ENCODE measurements at places on chromosomes 13 and 19.
A peak's percentile ranks its signal among the peaks of the same experiment; 100 is the strongest.

- no peak for DNase-seq
These were observed 4.3 kb upstream of the NRTN start for GRCh38 chr19:5800361-5801270.

- DNase-seq, result no peak
These were observed 55.4 kb downstream of the FOXO1 start for GRCh38 chr13:40611004-40611403.

DNA sequence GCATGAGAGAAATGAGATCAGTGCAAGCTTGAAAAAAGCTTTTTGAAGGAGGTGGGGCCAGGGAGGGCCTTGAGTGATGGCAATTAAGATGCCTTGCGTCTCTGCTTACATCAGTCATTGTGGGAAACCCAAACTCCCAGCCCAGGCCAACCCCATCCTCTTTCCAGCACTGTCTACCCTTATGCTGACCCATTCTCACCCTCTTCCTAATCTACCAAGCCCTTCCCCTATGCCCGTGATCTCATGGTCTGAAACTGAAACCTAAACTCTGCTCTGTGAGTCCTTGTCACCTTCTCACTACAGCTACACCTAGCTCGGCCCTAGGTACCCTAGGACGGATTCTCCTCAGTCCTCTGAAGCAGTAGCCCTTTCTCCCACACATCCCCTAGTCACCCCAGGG lies 36.0 kb upstream of the SERP2 start:
- no peak for DNase-seq

GRCh38 chr19:30481823-30482222 lies 109.6 kb downstream of the ZNF536 start:
- no peak for DNase-seq

- DNase-seq, result no peak
These were observed 15.7 kb downstream of the NOSIP start for GRCh38 chr19:49564616-49565045.

DNA sequence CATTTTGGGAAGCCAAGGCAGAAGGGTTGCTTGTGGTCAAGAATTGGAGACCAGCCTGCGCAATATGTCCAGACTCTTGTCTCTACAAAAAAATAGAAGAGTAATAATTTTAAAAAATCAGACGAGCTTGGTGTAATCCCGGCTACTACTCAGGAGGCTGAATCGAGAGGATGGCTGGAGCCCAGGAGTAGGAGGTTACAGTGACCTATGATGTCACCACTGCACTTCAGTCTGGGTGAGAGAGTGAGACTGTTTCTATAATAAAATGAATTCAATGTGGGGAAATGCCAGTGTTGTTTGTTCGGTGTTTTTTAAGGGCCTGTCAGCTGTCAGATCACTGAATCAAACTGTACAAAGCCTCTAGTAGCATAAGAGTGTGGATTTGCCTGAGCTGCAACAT lies 1.2 kb upstream of the FBXL3 start:
- DNase-seq, result no peak

DNA sequence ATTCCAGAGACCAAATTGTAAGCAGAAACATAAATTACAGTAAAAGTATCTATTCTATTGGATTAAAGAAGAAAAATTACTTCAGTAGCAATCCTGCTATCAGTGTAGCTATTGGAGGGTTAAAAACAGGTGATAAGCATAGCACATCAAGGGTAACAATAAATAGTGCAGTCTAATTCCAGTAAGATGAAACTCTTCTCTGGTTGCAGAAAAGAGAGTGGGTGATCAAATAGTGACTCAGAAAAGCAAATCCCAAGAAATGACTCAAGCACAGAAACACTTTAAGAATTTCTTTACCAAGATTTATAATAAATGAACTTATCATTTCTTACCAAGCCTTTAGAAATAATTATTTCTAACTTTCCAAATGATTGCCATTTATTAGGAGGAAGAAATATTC lies 135.7 kb downstream of the LMO7 start:
- no peak for DNase-seq

- DNase-seq, result no peak
These were observed 69.3 kb downstream of the KLF12 start for GRCh38 chr13:74064805-74065312.

GRCh38 chr19:29283366-29283765 lies 70.4 kb upstream of the UQCRFS1 start:
- DNase-seq, result no peak

GRCh38 chr19:55463583-55464031 lies 944 bp downstream of the C19orf85 start:
- no peak for DNase-seq

DNA sequence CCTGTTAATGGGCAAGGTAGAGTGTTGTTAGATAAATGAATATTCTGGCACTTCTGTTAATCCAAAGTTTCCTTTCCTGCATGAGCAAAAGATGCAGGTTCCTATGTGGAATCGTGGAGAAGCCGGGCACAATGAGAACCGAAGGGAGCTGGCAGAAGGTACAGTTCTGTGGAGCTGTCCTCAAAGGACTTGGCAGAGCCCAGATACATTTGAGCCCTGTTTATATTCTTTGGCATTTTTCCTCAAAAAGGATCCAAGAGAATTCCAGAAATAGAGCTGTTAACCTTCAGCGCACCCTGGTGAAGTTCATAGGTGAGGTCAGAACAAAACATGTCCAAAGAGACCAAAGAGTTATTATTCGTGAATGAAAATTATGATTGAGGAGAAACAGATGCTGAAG lies 4.0 kb upstream of the DLEU7 start:
- no peak for DNase-seq

GRCh38 chr13:63554157-63554556 lies 2138.5 kb upstream of the PCDH20 start:
- no peak for DNase-seq

GRCh38 chr19:41206456-41206855 lies 12.6 kb upstream of the AXL start:
- DNase-seq, result no peak

GRCh38 chr13:80048802-80049201 lies 292.1 kb downstream of the SPRY2 start:
- DNase-seq, result peak; percentile 55

- DNase-seq, result no peak
These were observed 47.2 kb downstream of the RFX2 start for GRCh38 chr19:6062961-6063575.

- DNase-seq, result no peak
These were observed 31.4 kb downstream of the ZDHHC20 start for GRCh38 chr13:21427741-21428140.

DNA sequence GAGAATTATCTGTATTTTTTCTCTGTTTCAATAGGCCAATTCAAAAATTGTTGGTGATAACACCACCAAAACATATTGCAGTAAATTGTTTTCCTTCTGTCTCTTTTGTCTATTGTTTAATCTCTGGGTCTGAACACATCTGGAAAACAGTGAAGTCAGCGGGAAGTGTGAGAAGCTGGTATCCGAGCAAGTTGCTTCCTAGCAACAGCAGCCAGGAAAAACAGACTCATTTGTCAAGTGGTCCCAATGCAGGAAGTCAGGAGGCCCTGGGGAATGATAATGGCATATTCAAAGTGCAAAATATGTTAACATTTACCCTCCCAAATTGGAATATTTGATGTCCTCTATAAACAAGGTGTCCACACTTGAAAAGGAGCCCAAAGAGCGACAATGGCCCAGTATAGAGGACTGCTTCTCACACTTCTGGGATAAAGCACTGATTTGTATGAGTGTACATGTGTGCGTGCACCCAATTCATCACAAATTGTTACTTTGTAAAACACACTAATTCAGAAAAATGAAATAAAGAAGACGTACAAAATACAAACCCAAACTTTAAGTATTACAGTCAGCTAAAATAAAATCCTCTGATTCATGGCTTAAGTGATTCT lies 515.0 kb downstream of the TBC1D4 start:
- DNase-seq, result no peak

- no peak for DNase-seq
These were observed 85.0 kb downstream of the SACS start for GRCh38 chr13:23348262-23349127.

DNA sequence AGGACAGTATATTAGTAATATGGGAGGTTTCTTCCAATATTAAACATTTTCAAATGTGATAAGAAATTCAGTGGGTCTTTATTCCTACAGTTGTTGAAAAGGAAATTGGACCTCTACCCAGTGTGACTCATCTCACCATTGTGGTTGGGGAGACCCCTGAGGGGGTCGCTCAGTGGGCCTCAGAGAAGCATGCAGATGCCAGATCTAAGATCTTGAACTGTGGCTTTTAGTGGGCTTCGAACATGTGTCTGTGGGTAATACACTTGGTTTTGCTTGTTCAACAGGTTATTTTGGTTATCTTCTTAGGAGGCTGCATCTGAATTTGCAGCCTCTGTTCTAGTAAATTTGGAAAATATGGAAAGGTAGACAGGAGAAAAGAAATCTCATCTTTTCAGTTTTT lies 132.3 kb downstream of the PCCA start:
- DNase-seq, result no peak

Data from activated B cell treated with CpG ODN at 0.5 μM for 24 hours (primary cell).